ENCODE measurements at places on chromosomes 12 and 14.
A peak's percentile ranks its signal among the peaks of the same experiment; 100 is the strongest.

DNA sequence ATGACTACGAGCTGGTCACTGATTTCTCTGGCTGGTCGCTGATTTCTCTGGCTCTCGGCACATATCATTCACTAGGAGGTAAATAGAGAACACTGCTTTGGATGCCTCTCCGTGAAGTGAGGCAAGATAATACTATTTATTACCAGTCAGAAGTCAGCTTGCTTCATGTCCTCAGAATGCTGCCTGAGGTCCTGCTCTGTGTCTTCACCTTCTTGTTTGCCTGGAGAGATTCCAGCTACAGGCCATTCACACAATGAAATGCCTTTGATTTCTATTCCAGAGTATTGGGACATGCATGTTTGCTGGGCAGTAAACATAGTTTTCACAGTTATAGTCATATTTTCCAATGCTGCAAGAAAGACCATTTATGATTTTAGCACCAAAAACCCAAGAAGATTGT lies 106.7 kb downstream of the AEBP2 start:
- DNase-seq, result no peak

DNA sequence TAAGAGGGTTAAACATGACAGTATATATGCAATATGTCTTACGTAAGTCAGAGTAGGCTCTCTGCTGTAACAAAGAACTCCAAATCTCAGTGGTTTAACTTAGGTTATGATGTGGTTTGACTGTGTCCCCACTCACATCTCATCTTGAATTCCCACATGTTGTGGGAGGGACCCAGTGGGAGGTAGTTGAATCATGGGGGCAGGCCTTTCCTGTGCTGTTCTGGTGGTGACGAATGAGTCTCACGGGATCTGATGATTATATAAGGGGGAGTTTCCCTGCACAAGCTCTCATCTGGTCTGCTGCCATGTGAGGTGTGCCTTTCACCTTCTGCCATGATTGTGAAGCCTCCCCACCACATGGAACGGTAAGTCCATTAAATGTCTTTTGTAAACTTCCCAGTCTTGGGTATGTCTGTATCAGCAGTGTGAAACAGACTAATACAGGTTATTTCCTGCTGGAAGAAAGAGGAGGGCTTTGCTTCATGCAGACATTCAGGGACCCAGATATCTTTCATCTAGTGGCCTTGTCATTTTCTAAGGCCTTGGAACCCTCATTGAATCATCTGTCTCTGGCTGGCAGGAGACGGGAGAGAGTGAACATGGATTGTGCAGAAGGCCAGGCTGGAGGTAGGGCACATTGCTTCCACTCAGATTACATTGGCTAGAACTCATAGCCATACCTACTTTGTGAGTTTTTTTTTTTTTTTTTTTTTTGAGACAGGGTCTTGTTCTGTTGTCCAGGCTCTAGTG lies 96.1 kb downstream of the CRADD start:
- peak; percentile 11 for DNase-seq

- DNase-seq, result no peak
Observed at GRCh38 chr12:26272851-26273250, 77.5 kb downstream of the SSPN start.

GRCh38 chr12:65918021-65918420 lies 93.7 kb downstream of the HMGA2 start:
- DNase-seq, result no peak

GRCh38 chr12:100346660-100347059 lies 10.2 kb upstream of the SLC17A8 start:
- DNase-seq, result no peak

- no peak for DNase-seq
Observed at GRCh38 chr12:67040861-67041137, 228.4 kb upstream of the CAND1 start.

DNA sequence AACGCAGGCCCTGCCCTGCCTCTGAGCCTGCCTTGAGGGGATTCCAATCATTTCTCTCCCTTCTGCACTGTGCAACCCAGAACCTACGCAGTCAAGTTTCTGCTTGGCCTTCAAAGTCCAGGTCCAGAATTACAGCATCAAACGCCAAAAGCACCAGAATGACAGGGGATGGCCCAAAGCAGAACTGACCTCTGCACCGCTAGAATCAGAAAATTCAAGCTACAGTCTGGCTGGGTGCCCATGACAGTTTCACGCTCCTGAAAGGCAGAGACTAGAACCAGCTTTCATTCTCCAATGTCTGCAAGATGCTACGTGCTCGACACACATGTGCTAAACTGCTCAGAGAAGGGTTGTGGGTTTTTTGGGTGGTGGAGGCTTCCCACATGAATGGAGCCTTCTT lies 4.1 kb downstream of the CLMN start:
- DNase-seq, result no peak

- no peak for DNase-seq
Observed at GRCh38 chr12:11609045-11609444, 40.4 kb upstream of the ETV6 start.

GRCh38 chr14:38038986-38039385 lies 168.7 kb upstream of the SSTR1 start:
- no peak for DNase-seq

GRCh38 chr12:30811966-30812365 lies 57.2 kb upstream of the CAPRIN2 start:
- DNase-seq, result no peak

- no peak for DNase-seq
Observed at GRCh38 chr14:75823334-75823733, 158.5 kb downstream of the TGFB3 start.

DNA sequence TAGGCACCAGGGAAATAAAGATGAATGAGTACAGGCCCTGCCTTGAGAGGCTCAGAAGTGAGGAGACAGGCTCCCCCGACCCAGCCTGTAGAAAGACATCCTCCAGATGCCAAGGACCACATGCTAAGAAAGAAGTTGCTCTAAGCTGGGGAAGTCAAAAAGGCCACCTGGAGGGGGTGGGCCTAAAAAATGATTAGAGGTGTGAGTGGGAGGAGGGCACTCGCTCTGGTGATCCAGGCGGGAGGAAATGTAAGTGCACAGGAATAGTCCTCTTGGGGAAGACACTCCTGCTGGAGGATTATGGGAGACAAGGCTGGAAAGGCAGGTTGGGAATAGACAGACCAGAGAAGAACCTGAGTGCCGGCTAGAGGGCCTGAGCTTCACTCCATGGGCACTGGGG lies 32.2 kb downstream of the SMUG1 start:
- no peak for DNase-seq

GRCh38 chr12:93115198-93115601 lies 186.1 kb upstream of the EEA1 start:
- no peak for DNase-seq

- no peak for DNase-seq
Observed at GRCh38 chr14:104150136-104151025, 12.0 kb downstream of the KIF26A start.

GRCh38 chr14:29821661-29822429 lies 105.8 kb downstream of the PRKD1 start:
- no peak for DNase-seq
